ENCODE measurements at places on chromosomes 12 and 14. TPM values are rescaled to one million over a fixed set of nuclear protein-coding genes. Genes with fewer than 3 reads are reported as not detected.

Gene PRB4
- not detected for total RNA-seq

GRCh38 chr12:53268630-53269562 is 797 bp downstream of the ESPL1 start:
- no peak for DNase-seq
- peaks cover 11% of the 10 kb centered on the region for H3K4me1 ChIP-seq
- H3K36me3 ChIP-seq = no peaks in the 10 kb centered on the region
- no peaks in the 10 kb centered on the region for H3K27me3 ChIP-seq

DNA sequence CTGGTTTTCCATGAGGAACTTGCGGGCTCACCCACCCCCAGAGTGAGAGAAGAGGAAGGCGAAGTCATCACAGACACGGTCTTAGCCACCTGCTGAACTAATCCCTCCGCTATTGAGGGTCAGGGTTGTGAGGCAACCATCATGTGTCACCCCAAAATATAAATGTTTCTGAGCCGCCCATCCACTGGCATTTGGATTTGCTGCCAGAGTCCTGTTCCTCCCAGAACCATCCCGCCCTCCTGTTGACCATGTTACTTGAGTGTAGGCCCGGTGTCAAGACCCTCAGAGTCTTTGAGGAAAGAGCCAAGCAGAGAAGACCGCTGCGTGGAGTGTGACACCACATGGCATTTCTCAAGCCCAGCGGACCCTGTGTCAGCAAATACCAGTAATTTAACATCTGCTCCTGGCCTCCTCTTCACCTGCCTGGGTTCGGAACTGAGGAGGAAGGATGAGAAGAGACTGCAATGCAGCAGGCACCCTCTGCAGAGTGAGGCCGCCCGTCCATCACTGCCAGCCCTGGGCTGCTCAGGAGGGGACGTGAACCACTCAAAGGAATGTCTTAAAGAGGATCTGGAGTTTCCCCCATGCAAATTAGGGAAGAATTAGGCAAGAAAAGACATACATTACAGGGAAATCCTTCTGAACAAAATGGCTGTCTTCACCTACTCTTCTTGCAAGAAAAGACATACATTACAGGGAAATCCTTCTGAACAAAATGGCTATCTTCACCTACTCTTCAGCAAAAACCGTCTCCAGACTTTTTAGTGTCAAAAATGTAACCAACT is 100.4 kb downstream of the FBXL14 start:
- no peak for DNase-seq
- H3K27me3 ChIP-seq = no peaks in the 10 kb centered on the region
- no peaks in the 10 kb centered on the region for H3K36me3 ChIP-seq
- H3K27ac ChIP-seq = no peak overlapping the region
- H3K4me3 ChIP-seq = no peak overlapping the region

Gene PTPN6
- 19.4 TPM for total RNA-seq

All from body of pancreas (tissue), 4 donors.